ENCODE measurements at places on chromosomes 3 and 15. TPM values are rescaled to one million over a fixed set of nuclear protein-coding genes. Genes with fewer than 3 reads are reported as not detected.

Gene RHOV
- polyA plus RNA-seq: 1.6 TPM

Gene TMCC1
- polyA plus RNA-seq: 24.5 TPM

Gene ISG20
- polyA plus RNA-seq: 1.6 TPM

Gene SLC6A1
- 1.4 TPM for polyA plus RNA-seq

Gene GOLGA6L10
- polyA plus RNA-seq: 3.8 TPM

Gene GRAMD2A
- 8.5 TPM for polyA plus RNA-seq

Gene CLDN11
- 194 TPM for polyA plus RNA-seq

Gene PIERCE2
- 6.8 TPM for polyA plus RNA-seq

Gene CCDC54
- polyA plus RNA-seq: 0.36 TPM

Gene AADACL2
- polyA plus RNA-seq: not detected

Gene TUSC7
- not detected for polyA plus RNA-seq

Gene ROPN1
- 0.12 TPM for polyA plus RNA-seq

Gene ISL2
- not detected for polyA plus RNA-seq

Gene SLCO2A1
- polyA plus RNA-seq: 16.8 TPM

Gene CLSTN2
- 0.92 TPM for polyA plus RNA-seq

Gene TMEM108
- 3.2 TPM for polyA plus RNA-seq

Gene APOD
- polyA plus RNA-seq: 1.0 TPM
